ENCODE measurements at places on chromosomes 1 and 21.

GRCh38 chr1:223732993-223733798 is 20.9 kb downstream of the CAPN2 start:
- DNase-seq: no peak

- DNase-seq: no peak
These were observed 95.0 kb downstream of the ASTN1 start for GRCh38 chr1:177069490-177069889.

DNA sequence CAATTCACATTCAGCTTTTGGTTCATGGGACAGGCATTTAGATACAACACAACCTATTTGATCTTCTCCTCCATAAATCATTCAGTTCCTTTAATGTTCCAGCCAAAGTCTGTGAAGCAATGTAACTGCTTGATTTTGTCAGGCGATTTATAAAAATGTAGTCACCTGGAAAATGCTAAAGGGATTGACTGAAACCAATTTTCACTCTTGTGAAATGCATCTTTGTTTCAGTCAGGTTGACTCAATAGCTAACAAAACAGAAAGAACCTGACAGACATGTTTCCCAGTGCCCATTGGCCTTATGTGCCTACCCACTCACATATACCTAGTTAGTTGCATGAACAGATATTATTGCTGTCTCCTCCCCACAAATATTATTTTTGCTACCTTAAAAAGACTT is 335.7 kb downstream of the CHRM3 start:
- DNase-seq: no peak

- no peak for DNase-seq
These were observed at the start of gene EPS8L3 for GRCh38 chr1:109763646-109764415. EPS8L3 (minus strand) TSS chr1:109763923; CDS start chr1:109761749, 2,174 bp downstream.

DNA sequence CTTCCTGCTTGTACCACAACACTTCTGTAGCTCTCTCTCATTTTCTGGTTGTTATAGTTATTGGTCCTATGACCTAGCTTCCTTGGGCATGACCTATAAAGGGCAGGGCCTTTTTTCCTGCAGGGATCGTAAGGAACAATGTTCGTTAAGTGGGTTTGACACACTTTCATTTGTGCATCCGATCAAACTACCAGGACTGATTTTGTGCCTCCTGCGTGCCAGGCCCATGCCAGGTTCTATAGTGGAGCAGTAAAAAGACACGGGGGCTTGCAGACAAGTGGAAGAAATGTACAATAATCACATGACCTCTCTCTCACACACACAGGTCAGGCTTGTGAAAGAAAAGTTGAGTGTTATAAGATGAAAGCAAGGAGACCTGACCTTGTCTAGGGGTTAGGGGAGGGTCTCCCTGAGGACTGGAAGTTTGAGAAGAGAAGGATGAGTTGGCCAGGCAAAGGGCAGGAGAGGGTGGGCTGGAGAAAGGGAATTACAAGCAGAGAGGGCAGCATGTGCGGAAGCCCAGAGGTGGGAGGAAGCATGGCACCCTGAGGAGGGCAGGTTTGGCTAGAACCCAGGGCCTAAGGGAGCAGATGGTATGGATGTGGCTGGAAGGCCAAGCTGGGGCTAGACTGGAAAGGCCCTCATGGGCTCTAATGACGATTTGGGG is 145.4 kb downstream of the GRIK3 start:
- DNase-seq: no peak

DNA sequence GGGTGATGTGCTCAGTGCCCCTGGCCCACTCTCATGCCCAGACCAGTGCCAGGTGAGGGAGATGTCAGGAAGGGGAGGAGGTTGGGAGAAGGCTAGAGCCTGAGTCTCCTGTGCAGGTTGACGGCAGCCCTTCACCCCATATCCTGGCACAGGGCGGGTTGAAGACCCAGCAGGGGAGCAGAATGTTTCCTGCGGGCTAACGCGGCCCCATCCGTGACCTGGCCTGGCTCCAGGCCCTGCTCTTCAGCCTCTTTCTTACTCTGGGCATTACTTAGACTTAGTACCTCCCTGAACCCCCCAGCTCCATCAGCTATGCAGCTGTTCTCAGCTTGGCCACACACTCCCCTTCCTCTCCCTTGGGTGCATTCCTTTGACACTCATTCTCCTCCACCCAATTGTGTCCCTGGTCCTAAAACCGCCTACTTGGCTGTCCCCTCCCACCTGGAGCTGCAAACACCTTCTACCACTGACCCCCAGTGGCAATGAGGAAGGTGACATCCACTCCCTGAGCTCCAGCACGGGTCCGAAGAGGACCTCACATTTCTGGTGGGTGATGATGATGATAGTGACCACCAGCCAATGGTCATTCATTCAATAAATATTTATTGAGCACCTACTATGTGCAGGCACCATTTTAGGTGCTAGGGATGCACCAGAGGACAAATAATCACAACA is 179.0 kb downstream of the PTPRU start:
- no peak for DNase-seq

- DNase-seq: no peak
These were observed 21.4 kb downstream of the TSNAX start for GRCh38 chr1:231549733-231550447.

DNA sequence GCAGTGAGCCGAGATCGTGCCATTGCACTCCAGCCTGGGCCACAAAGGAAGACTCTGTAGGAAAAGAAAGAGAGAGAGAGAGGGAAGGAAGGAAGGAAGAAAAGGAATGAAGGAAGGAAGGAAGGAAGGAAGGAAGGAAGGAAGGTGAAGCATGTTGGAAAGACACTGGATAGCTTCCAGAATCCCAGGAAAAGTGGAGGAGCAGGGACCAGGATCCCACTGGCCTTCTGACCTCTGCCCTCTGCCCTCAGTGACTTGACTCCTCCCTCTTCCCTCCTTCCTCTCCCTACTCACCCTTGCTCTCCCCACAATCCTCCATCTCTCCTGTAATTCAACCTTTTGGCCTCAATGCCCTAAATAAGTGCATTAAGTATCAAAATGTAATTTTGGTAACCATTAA is 4.1 kb upstream of the UTS2 start:
- DNase-seq: no peak

GRCh38 chr21:38289705-38290485 is 33.1 kb downstream of the KCNJ15 start:
- DNase-seq: peak; percentile 80

DNA sequence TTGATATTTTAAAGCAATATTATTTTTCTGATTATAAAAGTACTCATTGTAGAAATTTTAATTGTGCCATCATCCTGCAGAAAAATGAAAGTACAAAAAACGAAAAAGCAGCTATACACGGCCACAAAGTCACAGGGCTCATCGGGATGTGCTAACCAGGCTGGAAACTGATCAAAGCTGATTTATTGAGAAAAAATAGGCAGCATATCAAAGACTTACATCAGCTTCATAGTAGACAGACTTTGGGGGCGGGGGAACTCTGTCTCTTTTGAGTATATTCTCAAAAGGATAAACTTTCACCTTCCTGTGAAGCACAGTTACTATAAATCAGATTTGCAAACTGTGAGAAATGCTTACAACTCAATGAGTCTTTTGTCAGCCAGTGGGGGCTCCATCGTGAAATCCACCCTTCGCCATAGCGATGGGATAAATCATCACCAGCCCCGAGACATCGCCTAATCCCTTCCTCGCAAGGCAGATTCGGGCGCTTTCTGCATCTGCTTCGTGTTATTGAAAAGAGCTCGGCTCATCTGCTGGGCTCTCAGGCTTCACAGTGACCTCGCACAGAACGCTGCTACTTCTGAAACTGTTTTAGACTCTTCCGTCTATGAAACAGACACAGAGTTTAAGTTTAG is 69.2 kb upstream of the ERG start:
- DNase-seq: no peak

- no peak for DNase-seq
These were observed 123.9 kb downstream of the CASZ1 start for GRCh38 chr1:10672343-10673050.

DNA sequence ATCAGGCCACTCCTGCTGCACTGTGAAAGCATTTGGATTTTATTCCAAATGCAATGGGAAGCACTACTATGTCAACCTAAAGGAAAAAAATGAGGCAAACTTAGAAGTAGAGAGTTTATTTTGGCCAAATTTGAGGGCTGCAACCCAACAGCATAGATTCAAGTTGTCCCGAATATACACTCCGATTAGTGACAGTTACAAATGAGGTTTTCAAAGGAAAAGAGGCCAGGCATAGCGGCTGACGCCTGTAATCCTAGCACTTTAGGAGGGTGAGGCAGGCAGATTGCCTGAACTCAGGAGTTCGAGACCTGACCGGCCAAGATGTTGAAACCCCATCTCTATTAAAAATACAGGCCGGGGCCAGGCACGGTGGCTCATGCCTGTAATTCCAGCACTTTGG is 78.9 kb upstream of the PUM1 start:
- DNase-seq: no peak

GRCh38 chr1:53296117-53296749 is 31.6 kb downstream of the LRP8 start:
- no peak for DNase-seq

DNA sequence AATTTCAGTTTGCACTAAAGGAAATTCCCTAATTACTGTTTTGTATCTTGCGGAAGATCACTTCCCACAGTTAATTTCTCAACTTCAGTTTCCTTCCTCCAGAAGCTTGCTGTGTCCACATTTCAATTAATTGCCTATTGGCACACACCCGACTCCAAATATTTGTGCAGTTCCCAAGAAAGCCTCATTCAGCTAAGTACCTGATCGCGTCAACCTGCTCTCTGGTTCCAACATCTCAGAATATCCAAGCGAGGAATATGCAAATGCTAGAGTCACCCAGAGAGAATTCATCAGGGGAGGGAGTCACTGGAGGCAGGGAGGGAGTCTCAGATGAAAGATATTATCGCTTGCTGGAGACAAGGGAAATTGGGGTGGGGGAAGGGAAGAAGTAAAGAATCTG is 351.3 kb downstream of the RRAGC start:
- no peak for DNase-seq

GRCh38 chr1:32309960-32310359 is 18.1 kb downstream of the HDAC1 start:
- DNase-seq: no peak

GRCh38 chr1:15696956-15697521 is 12.9 kb downstream of the PLEKHM2 start:
- DNase-seq: peak; percentile 46

DNA sequence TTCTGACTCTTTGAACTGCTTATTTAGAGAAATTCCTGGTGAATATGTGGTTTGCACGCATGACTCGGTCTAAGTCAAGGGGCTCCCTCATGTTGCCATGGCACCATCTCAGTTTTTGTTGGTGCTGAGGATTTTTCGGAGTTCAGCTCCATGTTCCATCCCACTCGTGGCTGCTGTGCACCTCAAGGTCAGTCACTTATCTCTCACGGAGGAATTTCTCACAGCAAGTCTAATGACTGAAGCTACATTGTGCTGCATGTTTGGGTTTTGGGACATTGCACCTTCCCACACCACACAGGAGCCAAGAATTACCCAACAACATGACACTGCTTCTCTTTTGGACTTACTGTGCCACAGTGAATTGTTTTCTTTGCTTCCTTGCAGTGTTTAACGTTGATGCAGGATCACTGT is 269.9 kb downstream of the NCAM2 start:
- DNase-seq: no peak

GRCh38 chr1:225603538-225604354 is 49.2 kb downstream of the ENAH start:
- DNase-seq: no peak

- no peak for DNase-seq
These were observed 37.5 kb upstream of the DAB1 start for GRCh38 chr1:57461405-57461804.

- DNase-seq: no peak
These were observed 137.4 kb upstream of the VAMP3 start for GRCh38 chr1:7633506-7634245.

DNA sequence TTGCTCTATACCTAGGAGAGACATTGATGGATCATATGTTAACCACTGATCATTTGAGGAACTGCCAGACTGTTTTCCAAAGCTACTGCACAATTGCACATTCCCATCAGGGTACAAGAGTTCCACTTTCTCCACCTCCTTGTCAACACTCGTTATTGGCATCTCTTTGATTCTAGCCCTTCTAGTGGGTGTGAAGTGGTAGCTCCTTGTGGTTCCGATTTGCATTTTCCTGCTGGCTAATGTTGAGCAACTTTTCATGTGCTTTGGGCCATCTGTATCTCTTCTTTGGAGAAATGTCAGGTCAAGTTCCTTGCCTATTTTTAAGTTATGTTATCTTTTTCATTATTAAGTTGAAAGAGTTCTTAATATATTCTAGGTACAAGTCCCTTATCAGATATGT is 90.1 kb downstream of the DMRTB1 start:
- no peak for DNase-seq

GRCh38 chr1:114549137-114549536 is 32.3 kb downstream of the BCAS2 start:
- no peak for DNase-seq

GRCh38 chr1:29452463-29453230 is 216.3 kb downstream of the PTPRU start:
- DNase-seq: no peak

DNA sequence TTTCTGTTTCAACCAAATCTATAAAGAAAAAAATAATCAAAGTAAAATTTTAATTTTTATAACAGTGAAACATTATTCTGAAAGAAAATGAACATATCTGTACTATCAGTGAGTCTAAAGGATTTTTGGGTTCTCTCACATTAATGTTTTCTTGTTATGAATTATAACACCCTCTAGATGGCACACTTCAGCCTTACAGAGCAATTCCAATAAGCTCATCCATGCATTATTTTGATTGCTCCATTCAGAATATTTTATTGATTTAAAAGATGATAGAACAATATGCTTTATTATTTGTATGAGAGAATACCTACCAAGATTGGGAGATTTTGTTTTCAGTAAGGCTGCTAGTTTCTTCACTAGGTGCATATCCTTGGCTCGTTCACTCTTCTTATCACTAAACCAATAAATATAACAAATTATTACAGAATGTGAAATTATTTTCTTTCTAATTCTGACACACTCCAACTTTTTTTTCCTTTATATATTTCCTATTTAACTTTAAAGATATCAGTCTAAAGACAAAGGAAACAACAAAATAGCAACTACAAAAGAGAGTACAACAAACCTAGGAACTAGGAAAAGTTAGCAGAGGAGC is 82.4 kb downstream of the RAB3GAP2 start:
- DNase-seq: no peak

GRCh38 chr1:94595658-94596057 is 54.1 kb upstream of the F3 start:
- DNase-seq: no peak

DNA sequence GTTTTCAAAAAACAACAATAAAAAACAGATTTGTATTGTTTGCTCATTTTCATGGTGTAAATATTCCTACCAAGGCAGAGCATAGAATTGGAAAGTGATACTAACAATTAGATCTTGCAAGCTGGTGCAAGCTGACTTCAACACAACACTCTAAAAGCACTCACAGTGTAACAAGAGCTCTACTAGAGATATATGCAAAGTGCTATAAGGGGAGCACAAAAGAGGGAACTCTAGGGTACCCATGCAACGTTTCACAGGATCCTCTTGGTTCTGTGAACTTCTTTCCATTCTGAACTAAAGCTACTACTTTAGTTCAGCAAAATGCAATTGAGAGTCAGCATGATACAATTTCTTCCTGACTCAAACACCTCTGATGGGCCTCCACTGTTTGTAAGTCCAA is 78.3 kb downstream of the ATP1B1 start:
- DNase-seq: no peak

GRCh38 chr1:191608367-191608766 is 549.9 kb upstream of the RGS18 start:
- no peak for DNase-seq

- DNase-seq: no peak
These were observed 443.0 kb upstream of the RUNX1 start for GRCh38 chr21:35491920-35492678.

All from CD4-positive, alpha-beta T cell treated with Interleukin-1 beta for 1 hour (primary cell).